Thyroid gland (tissue), 4 donors: ENCODE measurements at places on chromosomes 2 and 18. TPM values are rescaled to one million over a fixed set of nuclear protein-coding genes. Genes with fewer than 3 reads are reported as not detected.

DNA sequence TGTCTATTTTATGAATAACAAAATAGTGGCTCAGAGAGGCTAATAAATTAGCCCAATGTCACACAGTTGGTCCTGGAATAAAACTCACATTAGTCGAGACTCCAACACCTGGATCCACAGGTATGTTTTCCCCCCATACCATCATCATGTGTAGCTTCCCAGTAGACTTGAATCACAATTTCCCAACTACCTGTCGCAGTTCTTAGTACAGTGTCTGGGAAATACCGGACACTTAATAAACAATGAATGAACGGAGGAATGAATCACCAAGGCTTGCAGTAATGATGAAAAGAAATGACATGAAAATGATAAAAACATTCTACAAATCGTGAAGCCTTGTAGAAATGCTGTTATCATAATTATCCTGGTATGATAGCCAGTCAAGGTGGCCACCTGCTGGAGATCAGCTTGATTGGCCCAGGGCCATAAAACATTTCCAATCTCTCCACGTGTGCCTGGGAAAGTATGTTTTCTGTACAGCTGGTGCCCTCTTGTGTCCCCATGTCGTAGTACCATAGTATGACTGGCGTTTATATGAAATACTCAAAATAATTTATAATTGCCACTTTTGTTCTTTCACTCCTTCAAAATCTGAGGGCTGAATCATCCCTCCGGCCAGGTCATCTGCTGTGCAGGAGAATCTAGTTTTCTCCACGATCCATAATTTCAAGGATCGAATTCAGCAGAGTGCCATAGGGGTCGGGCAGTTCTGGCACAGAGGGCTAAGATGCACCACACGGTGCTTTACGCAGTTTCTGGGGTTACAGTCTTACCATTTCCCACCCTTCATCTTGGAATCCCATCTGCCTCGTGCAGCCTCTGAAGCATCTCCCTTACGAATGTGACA lies 95.4 kb downstream of the LAMA1 start:
- DNase-seq = peak; percentile 51
- no peaks in the 10 kb centered on the region for H3K4me1 ChIP-seq
- H3K4me3 ChIP-seq = no peak overlapping the region
- no peaks in the 10 kb centered on the region for H3K27me3 ChIP-seq
- H3K27ac ChIP-seq = no peak overlapping the region
- no peaks in the 10 kb centered on the region for H3K36me3 ChIP-seq

DNA sequence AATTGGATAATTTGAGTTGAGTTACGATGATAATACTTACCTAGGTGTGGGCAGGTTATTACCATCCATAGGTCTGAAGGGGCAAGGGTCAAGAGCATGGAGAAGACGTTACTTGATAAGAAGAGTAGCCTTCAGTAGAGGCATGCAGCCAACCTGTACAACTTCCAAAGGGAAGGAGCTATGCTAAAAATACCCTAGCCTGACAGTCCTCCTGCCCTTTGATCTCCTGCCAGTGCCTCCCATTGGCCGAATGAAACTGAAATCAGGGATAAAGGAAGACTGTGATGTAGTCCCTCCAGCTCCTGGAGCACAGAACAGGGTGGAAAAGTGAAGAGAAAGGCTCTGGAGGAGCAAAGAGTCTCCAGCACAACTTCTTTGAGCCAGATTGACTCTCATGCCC lies 487.4 kb downstream of the ADCYAP1 start:
- H3K27ac ChIP-seq = no peak overlapping the region
- H3K36me3 ChIP-seq = no peaks in the 10 kb centered on the region
- no peaks in the 10 kb centered on the region for H3K27me3 ChIP-seq
- no peaks in the 10 kb centered on the region for H3K4me1 ChIP-seq

DNA sequence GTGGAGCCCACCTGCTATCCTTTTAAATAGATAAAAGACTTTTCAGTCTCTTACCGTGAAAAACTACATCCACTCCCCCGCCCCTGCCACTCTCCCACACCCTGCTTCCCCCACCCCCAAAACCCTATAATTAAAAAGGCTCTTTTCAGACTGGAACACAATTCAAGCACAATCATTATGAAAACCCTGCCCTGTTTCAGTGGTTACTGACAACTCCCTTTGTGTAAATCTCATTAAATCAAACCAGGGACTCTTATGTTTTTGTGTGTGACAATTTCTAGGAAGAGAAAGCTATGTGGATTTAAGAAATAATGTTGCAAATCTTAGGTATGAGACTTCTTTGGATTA lies 21.0 kb upstream of the ZNF532 start:
- H3K27ac ChIP-seq = no peak overlapping the region
- H3K4me3 ChIP-seq = no peak overlapping the region
- DNase-seq = no peak
- no peaks in the 10 kb centered on the region for H3K27me3 ChIP-seq

GRCh38 chr18:27787547-27787946 lies 389.4 kb downstream of the CDH2 start:
- no peaks in the 10 kb centered on the region for H3K4me1 ChIP-seq
- H3K27ac ChIP-seq = no peak overlapping the region
- no peaks in the 10 kb centered on the region for H3K27me3 ChIP-seq
- no peaks in the 10 kb centered on the region for H3K36me3 ChIP-seq
- H3K4me3 ChIP-seq = no peak overlapping the region

- no peaks in the 10 kb centered on the region for H3K27me3 ChIP-seq
- H3K27ac ChIP-seq = no peak overlapping the region
- no peaks in the 10 kb centered on the region for H3K36me3 ChIP-seq
- no peak for DNase-seq
These were observed 242.2 kb upstream of the FN1 start for GRCh38 chr2:215678094-215678493.

GRCh38 chr2:40324656-40325055 lies 127.2 kb downstream of the SLC8A1 start:
- H3K4me1 ChIP-seq = peaks cover 5% of the 10 kb centered on the region
- H3K27me3 ChIP-seq = no peaks in the 10 kb centered on the region
- H3K36me3 ChIP-seq = no peaks in the 10 kb centered on the region
- H3K4me3 ChIP-seq = no peak overlapping the region
- no peak overlapping the region for H3K27ac ChIP-seq

Gene ZC3H6
- total RNA-seq = 18.1 TPM

GRCh38 chr2:241014224-241014623 lies 15.8 kb downstream of the SNED1 start:
- H3K27ac ChIP-seq = no peak overlapping the region
- no peaks in the 10 kb centered on the region for H3K27me3 ChIP-seq
- DNase-seq = no peak
- peaks cover 30% of the 10 kb centered on the region for H3K4me1 ChIP-seq
- peaks cover 2% of the 10 kb centered on the region for H3K36me3 ChIP-seq
- no peak overlapping the region for H3K4me3 ChIP-seq

- no peaks in the 10 kb centered on the region for H3K27me3 ChIP-seq
- H3K4me3 ChIP-seq = no peak overlapping the region
- H3K27ac ChIP-seq = no peak overlapping the region
- no peak for DNase-seq
These were observed 13.9 kb downstream of the SCYGR8 start for GRCh38 chr2:227759411-227760118.

- peaks cover 35% of the 10 kb centered on the region for H3K4me1 ChIP-seq
- peak; percentile 35 for DNase-seq
- peak overlapping the region; percentile 60 for H3K4me3 ChIP-seq
- H3K27ac ChIP-seq = peak overlapping the region; percentile 85
These were observed 340 bp downstream of the SLC40A1 start for GRCh38 chr2:189580241-189580651.

GRCh38 chr18:75240433-75240832 lies 29.8 kb downstream of the TSHZ1 start:
- peaks cover 6% of the 10 kb centered on the region for H3K4me1 ChIP-seq
- no peak overlapping the region for H3K4me3 ChIP-seq
- DNase-seq = no peak

- no peak overlapping the region for H3K4me3 ChIP-seq
- DNase-seq = no peak
- H3K27me3 ChIP-seq = no peaks in the 10 kb centered on the region
- no peak overlapping the region for H3K27ac ChIP-seq
These were observed 448.6 kb downstream of the BCL11A start for GRCh38 chr2:60104514-60105505.

DNA sequence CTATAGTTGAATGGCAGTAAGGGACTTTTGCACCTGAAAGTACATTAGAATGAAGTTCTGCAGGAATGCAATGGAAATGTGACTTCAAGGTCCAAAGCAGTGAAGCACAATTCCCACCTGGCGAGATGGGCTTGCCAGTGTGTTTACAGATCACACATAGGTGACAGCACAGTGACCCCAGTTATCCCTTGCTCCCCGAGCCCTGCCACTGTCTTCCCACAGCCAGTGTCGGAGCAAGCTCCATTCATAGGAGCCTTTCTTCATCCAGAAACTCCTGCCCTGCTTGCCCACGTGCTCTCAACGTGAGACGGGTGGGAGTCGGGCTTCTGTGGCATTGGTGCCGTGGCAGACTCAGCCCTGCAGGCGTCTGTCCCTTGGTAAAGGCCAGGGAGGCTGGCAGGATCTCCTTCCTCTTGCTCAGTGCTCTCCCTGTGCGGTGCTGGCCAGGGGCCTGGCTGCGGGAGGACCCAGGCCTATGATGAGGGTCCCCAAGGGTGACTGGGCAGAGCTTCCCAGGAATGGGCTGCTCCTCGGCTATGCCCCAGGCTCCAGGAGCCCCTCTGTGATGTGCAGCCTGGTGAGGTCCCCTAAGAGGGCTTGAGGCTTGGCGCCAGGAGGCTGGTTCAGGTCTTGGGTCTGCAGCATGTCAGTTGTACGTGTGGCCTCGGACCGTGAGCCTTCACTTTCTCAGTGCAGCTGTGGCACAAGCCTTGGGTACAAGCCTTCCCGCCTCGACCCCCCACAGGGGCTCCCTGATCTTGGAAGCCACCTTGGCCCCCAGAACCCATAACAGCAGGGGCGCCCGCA lies 40.2 kb downstream of the SNED1 start:
- no peak overlapping the region for H3K27ac ChIP-seq
- no peak for DNase-seq
- H3K27me3 ChIP-seq = no peaks in the 10 kb centered on the region
- no peaks in the 10 kb centered on the region for H3K4me1 ChIP-seq
- no peak overlapping the region for H3K4me3 ChIP-seq
- peaks cover 33% of the 10 kb centered on the region for H3K36me3 ChIP-seq

Gene SH3BP4
- total RNA-seq = 40.3 TPM

Gene STAMBP
- total RNA-seq = 31.9 TPM

- H3K4me3 ChIP-seq = no peak overlapping the region
- no peaks in the 10 kb centered on the region for H3K36me3 ChIP-seq
- H3K27ac ChIP-seq = no peak overlapping the region
- no peak for DNase-seq
These were observed 233.4 kb downstream of the SOX11 start for GRCh38 chr2:5925604-5926003.

DNA sequence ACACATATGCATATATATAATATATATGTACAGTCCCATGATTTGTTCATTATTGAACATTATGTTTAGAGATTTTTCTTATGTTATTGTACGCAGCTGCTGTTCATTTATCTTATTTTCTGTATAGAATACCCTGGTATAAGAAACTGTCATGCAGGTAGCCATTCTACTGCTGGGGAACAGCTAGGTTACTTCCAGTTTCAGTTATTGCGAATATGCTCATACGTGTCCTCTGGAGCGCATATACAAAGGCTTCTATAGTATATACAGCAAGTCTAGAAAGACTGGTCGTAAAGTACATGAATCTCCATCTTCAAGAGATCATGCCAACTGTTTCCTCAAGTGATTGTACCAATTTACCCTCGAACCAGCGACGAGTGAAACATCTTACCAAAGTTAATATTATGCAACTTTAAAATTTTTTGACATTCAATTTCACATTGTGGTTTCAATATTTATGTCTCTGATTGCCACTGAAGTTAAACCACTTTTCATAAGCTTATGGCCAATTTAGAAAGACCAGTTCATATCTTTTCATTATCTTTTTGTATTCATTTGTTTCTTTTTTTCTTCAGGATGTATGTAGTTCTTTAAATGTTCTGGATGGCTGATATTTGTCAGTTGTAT lies 53.5 kb downstream of the RDH14 start:
- no peaks in the 10 kb centered on the region for H3K4me1 ChIP-seq
- H3K27ac ChIP-seq = no peak overlapping the region
- H3K36me3 ChIP-seq = no peaks in the 10 kb centered on the region
- DNase-seq = no peak
- no peaks in the 10 kb centered on the region for H3K27me3 ChIP-seq

DNA sequence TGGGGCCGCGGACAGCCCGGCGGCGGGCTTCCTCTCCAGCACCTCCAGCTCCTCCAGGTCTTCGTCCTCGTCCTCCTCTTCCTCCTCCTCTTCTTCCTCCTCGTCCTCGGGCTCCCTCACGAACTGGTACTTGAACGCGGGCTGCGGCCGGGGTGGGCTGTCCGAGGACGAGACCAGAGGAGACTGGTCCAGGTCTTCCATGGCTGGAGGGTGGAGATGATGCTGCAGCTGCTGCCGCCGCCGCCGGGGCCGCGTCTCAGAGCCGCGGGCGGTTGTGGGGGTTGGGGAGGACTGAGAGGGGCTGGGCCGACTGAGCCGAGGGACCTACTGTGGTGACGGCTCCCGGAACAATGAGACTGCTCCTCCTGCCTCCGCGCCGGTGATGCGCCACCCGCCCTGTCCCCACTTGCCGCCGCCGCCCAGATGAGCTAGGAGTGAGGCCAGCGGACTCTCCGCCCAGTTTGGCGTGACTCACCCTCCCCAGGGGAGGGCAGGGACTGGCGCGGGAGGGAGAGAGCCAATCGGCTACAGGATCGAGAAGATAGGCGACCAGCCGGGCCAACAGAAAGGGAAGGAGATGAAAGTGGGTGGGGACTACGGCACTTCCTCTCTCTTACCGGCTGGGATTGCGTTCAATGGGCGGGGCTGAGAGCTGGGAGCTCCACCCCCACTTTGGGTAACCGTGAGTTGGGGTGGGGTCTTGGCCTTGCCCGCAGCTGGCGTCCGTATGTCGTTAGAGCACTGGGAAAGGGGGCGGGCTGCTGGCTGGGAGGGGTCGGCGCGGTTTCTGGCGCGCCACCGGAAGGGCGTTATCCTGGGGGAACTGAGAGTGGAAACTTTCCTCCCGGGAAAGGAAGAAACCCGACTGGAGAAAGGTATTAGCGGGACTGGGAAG lies at the start of gene RTN4:
Gene RTN4, minus strand, starts transcription at position 352 of the 895 bp plus-strand sequence. Its CDS starts 151 bp downstream, at position 201.
- peak; percentile 99 for DNase-seq
- H3K4me1 ChIP-seq = peaks cover 21% of the 10 kb centered on the region
- peak within 1 kb of the TSS; percentile 80 for H3K4me3 ChIP-seq
- H3K27me3 ChIP-seq = no peaks in the 10 kb centered on the region
- H3K27ac ChIP-seq = peak within 1 kb of the TSS; percentile 94
- H3K36me3 ChIP-seq = no peaks in the 10 kb centered on the region

DNA sequence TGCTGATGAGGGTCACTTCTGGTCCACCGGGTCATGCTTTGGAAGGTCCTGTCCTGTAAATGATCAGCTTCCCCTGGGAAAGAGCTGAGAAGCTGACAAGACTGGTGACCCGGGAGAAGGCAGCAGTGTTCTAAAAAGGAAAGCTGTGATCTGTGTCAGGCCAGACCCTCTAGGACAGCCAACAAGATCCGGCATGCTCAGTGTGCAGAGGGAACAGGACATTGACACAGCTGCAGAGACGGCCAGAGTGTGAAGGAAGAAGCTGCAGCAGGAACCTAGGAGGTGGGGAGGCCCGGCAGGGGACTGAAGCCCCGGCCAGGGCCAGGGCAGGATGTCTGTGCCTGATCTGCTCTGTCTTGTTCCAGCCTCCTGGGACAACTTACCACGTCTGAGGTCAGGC lies 372.7 kb upstream of the ID2 start:
- no peak overlapping the region for H3K27ac ChIP-seq
- H3K27me3 ChIP-seq = no peaks in the 10 kb centered on the region
- peaks cover 4% of the 10 kb centered on the region for H3K4me1 ChIP-seq
- no peak for DNase-seq
- H3K4me3 ChIP-seq = no peak overlapping the region
- no peaks in the 10 kb centered on the region for H3K36me3 ChIP-seq
